Psoas muscle (tissue), 8 donors: ENCODE measurements at places on chromosomes 1 and 21. TPM values are rescaled to one million over a fixed set of nuclear protein-coding genes. Genes with fewer than 3 reads are reported as not detected.
A peak's percentile ranks its signal among the peaks of the same experiment; 100 is the strongest.

DNA sequence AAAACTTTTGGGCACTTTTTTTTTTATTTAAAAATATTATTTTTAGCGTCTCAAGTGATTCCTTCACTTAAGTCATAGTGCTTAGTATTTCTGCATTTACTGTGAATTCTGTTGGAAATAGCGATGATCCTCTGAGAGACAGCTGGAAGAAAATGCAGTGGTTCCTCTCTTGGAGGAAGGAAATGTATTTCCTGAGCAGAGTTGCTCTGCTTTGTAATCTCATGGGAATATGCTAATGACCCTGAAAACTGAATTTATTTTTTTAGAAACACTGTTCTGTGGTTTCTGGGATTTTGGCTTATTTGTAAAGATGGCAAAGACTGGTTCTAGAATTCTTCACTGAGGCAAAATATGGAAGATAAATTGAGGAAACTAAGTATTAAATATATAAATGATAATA, 88.9 kb downstream of the NTNG1 start:
- DNase-seq: no peak

DNA sequence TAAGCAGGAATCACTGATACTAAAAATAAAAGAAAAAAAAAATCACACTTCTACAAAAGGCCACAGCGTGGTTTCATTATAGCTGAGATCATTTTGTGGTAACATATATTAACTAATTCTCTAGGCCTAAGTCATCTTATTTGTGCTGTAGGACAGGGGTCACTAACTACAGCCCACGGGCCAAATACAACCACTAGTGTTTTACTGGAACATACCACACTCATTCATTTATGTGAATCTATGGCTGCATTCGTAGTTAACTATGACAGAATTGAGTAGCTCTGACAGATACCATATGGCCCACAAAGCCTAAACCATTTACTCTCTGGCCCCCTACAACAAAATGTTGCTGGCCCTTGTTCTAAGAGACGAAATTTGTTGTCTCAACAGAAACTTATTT, 224.4 kb downstream of the VAV3 start:
- DNase-seq: no peak

DNA sequence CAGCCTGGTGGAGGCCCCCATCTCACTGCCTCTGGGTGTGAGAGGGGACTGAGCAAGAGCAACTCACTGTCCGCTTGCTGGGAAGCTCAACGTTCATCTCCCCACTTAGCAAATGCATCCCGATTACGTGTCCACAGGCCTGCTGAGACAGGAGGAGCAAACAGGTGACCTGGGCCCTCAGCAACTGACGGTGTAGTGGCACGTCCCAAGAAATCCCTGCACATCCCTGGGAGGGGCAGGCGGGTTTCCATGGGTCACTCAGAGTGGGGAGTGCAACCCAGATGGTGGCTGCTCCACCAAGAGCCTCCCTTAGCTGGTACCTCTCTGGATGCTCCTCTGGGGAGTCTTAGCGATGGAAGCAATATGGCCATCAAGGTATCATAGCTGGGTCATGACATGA, 229.4 kb downstream of the DYRK1A start:
- no peak for DNase-seq

- no peak for DNase-seq
Measured at GRCh38 chr1:60129911-60130310, 56.3 kb upstream of the C1orf87 start.

Gene PTPN22
- total RNA-seq: 0.56 TPM

Gene S100A7A
- total RNA-seq: not detected

DNA sequence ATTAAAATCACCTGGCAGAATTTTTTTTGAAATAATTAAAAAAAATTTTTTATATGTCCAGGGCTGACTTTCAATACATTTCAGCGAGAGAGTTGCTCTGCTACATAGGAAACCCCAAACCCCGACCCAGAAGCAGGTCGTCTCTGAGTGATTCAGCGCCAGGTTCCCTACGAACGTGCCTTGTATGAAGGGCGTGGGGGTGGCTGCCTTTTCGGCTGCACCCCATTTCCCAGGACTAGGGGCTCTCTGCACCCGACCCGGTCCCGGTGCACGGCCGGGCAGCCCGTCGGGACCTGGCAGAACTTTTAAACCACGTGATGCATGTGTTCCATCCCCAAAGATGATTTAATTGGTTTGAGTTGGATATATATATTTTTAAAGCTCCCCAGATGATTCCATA, 15.8 kb upstream of the SCYL3 start:
- DNase-seq: no peak

DNA sequence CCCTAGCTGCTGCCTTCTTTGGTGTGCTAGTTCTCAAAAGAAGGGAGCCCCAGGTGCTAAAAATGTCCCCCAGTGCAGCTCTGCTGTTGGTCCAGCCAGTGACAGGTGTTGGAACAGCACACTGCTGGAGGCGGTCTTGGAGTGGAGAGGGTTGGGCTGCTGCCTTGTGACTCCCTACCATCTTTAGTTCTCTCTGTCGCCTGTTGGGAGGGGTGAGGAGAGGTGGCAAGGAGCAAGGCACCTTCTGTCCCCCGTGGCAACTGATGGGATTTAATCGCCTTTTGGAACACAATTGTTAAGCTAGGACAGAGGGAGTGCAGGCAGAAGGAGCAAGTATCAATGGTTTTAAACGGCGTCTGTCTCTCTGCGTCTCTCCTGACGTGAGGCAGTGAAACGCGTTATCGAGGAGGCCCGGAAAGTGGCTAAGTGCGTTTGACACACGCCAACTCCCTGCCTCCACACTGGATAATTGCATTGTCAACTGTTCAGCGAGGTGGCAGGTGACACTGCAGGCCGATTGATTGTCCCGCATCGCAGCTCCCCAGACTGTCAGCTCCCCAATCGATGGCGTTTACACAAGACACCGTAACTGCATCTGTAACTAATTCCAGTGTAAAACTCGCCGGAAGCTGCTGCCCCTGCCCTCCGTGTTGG, 34.0 kb downstream of the TMEM53 start:
- peak; percentile 77 for DNase-seq

GRCh38 chr1:192159014-192159413, 752 bp downstream of the RGS18 start:
- no peak for DNase-seq

DNA sequence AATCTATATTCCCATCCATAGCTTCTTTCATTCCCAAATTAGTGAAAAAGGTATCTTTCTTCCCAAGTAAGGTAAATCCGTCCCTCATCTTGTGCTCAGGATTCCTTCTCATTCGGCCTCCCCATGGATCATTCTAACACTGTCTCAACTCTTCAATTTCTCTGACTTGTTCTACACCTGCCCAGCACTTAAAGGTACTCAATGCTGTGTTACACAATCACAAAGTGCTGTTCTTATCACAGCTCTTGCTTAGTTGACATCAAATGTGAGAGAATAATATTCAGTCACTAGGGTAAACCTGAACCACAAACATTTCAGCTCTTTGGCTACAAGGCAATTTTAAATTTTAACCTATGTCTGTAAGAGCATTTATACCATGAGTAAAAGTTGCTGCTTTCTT, 94.8 kb downstream of the DIRAS3 start:
- no peak for DNase-seq

- DNase-seq: no peak
Measured at GRCh38 chr1:51926171-51926812, 47.8 kb upstream of the NRDC start.

DNA sequence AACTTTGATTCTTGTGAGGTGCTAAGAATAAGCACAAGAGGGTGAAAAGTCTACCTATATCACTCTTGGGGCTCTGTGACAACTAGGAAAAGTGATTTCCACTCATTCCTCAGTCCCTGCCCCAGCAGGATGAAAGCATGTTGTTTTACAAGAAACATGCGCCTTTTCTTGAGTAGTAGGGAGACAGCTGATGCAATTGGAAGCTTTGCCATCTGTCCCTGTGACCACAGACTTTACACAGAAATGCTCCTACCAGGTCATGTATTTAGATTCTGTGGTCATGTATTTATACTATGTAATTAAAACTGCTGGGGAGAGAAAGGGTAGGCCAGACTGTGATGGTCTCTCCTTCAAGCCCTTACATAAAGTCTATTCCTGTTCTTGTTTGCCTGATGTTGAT, 445.5 kb downstream of the PTPRC start:
- DNase-seq: no peak

Gene OLIG2
- 0.22 TPM for total RNA-seq

Gene FCER1G
- total RNA-seq: 9.4 TPM

DNA sequence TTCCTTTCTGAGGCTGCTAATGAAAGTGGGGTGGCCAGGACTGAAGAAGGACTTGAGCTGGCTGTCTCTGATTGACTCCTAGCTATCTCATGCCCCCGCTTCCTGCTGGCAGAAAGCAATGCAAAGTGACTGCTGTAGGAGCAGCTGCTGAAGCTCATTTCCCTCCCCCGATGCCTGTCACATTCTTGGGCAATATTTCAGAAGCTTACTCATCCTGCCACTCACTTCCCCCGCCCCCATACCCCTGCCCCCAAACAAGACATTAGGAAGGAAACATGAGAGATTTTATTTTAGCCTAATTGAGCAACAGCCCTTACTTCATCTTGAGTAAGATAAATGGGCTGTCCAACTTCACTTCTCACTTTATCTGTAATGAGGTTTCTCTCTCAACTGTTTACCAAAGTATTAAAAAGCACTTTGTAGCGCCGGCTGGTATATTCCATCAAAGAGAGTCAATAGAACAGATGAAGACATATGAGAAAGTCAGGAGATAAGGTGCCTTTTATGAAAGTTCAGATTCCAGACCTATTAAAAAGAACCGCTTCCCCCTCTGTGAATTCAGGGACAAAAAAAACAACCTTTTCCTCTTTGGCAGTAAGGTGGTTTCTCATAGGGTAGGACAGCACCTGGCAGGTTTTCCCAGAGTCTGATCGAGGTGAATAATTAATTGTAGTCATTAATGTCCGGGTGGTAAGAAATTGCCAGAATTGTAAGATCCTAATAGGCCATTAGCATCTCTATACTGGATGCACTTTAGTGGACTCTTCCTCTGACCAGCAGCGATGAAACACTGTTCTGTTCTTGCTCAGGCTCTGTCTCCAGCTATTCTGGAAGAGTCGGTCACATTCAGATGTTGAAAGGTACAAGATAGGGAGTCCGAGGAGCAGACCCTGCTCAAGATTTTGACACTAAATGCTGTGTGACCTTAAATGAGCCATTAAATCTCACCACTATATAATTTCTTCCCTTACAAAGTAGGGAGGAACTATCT, 70.2 kb downstream of the SH3GLB1 start:
- DNase-seq: peak; percentile 71

Gene ST6GALNAC3
- 2.3 TPM for total RNA-seq

- DNase-seq: no peak
Measured at GRCh38 chr1:228904222-228904621, 168.9 kb downstream of the RHOU start.

DNA sequence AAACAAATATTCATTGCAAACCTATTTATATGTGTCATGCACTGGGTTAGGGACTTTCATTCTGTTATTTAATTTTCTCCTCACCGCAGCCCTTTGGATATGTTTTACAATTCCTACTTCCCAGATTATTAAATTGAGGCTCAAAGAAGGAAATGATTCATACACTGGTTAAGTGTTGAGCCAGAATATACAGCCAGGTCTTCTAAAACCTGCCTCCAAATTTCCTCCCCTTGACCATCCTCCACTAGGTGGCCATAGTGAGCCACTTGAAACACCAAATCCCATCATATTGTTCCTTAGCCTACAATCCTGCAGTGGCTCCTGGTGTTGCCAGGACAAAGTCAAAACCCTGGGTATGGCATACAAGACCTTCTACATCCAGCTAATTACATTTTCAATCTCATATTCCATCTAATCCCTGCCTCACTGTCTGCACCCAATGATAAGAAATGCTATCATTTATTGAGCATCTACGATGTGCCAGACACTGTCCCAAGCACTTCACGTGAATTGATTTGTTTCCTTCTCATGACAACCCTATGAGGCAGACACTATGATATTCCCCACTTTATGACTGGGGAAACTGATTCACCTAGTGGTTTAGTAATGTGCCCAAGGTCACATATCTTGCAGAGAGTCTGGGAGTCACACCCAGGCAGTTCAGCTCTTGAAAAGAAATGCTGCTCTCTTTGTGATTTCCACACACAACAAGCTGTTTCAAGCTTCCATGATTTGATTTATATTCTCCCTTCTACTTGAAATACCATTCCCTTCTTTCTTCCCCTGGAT, 23.6 kb upstream of the KIRREL1 start:
- DNase-seq: no peak

- no peak for DNase-seq
Measured at GRCh38 chr21:18877917-18878316, 474.3 kb upstream of the TMPRSS15 start.

DNA sequence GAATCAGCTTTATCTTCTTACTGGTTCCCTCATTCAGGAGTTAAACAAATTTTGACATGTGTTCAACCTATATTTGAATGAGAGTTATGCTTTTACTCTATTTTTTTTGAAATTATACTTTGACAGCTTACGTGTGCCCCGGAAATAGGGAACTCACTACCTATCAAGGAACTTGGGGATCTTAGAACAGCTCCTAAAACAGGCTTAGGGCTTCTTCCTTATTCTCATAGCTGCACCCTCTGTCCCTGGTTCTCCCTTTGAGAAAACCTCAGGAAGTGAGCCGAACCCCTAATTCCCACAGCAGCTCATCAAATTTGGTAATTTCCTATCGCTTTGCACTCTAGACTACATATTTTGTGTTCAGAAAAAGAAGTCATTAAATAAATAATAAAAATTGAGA, 81.2 kb upstream of the RUNX3 start:
- DNase-seq: no peak

DNA sequence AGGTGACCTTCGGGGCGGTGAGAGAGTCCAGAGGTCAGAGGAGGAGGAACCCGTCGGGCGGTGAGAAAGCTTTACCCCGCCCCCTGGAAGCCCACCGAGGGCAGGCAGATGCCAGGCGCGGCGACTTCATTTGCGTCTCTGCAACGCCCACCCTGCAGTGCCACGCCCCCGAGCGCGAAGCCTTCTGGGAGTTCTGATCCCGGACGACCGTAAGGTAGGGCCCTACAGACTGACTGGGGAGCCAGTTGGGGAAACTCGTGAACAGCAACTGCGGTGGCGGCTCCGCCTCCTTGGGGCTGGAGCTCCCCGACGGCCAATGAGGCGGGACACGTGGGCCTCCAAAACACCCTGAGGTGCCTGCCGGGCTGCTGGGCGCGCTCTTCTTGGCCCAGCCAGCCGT, 46.0 kb upstream of the EDARADD start:
- peak; percentile 10 for DNase-seq

GRCh38 chr1:216285052-216285451, 138.2 kb downstream of the USH2A start:
- DNase-seq: no peak

DNA sequence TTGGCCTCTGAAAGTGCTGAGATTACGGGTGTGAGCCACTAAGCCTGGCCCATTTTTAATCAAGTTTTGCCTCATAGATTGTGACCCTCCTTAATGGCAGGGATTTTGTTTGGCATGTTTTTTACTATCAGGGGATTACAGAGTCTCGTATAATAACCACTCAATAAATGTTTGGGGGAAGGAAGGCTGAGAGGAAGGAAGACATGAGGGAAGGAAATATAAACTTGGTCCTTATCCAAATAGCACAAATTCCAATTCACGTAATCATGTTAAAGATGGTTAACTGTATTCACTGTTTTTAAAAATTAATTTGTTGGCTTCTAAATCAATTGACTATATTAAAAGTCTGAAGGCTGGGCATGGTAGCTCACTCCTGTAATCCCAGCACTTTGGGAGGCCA, 30.9 kb upstream of the SERTAD4 start:
- no peak for DNase-seq
